ENCODE measurements at places on chromosomes 16 and 17. TPM values are rescaled to one million over a fixed set of nuclear protein-coding genes. Genes with fewer than 3 reads are reported as not detected.

DNA sequence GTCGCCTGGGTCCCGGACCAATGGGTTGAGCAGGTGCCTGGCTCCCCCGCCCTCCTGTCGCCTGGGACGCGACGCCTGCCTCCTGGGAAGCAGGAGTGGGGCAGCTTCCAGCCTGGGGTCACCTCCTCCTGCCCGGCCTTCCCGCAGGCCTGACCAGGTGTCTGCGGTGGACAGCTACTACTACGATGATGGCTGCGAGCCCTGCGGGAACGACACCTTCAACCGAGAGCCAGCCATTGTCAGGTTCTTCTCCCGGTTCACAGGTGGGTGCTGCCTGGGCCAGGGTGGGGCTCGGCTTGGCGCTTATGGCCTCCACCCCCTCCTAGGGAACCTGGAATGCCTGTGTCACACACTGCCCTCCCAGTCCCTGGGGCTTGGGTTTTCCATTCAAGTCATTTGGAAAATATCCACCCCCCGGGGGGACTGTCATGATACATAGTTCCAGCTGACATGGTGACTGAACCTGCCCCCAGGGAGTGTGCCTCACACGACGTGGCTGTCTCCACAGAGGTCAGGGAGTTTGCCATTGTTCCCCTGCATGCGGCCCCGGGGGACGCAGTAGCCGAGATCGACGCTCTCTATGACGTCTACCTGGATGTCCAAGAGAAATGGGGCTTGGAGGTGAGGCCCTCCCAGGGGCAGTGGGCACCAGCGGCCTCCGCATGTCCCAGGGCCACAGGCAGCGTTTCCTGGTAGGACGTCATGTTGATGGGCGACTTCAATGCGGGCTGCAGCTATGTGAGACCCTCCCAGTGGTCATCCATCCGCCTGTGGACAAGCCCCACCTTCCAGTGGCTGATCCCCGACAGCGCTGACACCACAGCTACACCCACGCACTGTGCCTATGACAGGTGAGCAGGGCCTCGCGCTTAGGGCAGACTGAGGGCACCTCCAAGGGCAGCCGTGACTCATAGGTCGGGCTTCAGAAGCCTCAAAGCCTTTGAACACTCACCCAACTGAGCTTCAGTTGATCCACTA, 2.3 kb downstream of the DNASE1 start:
- peak; percentile 30 for DNase-seq

DNA sequence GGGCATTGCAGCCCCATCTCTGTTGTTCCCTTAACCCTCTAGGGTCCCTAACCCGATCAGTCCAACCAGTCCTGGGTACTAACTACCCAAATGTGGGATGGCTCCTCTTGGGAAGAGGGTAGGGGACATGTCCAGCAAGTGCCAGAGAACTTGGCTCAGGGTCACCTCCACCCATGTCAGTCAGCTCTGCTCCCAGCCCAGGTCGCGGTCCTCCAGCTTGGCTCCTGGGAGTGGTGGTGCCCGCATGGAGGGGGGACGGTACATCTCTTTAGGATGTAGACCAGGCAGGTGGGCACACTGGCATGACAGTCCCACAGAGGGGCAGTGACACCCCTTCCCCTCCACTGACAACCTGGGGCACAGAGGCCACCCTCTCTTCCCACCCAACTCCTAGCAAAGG, 6.0 kb downstream of the TMUB2 start:
- DNase-seq: no peak

GRCh38 chr16:85546585-85547447, 66.3 kb upstream of the GSE1 start:
- DNase-seq: no peak

DNA sequence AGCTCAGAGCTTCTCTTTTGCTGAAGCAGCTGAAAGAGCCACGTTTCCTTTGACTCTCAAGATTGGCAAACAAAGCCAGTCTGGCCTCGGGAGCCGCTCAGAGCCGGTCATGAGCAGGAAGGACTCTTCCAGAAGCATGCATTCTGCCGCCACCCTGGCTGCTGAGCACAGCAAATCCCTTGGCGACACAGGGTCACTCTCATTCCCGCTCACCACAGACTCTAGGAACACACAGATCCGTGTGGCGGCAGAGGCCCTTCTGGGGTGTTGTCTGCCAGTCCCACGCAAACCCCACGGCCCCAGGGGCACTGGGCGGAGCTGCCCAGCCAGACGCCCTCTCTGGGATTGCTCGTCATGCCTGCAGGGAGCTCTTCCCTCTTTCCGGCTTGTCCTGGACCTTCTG, 157.0 kb downstream of the C16orf95 start:
- no peak for DNase-seq

- no peak for DNase-seq
These were observed 13.3 kb downstream of the NDUFAF8 start for GRCh38 chr17:81252326-81252986.

DNA sequence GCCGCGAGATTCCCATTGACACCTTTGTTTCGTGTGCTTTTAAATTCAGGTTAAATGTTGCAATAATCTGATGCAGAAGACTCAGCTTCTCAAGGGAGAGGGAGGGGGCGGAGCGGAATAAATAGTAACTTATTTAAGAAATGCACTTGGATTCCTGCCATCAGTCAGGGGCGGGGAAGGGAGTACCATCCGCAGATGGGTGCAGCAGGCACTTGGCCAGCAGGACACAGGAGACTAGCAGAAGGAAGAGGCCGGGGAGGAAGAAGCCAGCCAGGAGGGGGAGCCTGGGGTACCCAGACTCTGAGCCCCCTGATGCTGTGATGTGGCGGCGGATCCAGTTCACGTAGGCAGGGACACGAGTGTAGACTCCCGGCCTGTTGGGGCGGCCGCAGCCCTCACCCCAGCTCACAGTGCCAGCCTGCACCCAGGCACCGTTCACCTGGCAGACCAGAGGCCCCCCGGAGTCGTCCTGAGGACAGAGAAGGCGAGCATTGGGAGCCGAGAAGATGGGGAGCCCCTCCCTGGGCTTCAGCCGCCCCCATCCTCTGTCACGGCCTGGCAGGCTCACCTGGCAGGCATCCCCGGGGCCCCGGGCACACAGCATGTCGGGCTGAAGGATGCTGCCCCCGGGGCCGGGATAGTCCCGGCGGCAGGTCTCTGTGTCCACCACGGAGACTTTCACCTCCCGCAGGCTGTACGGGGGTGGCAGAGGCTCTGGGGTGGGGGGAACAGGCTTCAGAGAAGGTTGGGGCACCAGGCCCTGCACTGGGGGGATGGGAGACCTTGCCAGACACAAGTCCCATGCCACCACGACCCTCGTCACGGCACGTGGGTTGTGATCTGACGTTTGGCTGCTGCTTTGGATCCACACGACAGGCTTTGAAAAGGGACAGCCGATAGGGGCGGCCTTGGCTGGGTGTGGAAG, 3.2 kb downstream of the TPSG1 start:
- DNase-seq: no peak

DNA sequence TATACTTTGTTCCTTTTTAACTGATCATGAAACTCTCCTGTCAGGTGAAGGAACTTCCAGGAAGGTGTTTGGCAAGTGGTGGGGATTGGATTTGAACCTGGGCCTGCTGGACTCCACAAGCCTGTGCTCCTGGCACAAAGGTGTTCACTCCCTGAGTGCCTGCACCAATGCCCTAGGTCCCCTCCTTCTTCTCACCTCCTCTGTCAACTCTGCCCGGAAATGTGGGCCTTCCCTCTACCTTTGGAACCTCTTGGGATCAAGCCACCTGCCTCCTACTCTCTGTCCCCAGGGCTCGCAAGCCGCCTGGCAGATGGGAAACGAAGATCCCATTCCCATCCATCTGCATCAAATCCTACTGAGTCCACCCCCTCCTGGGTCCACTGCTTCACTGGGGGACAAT, 40.0 kb downstream of the RTN4RL1 start:
- DNase-seq: no peak

GRCh38 chr16:3158510-3159314, 23.9 kb downstream of the ZNF213 start:
- DNase-seq: peak; percentile 87

DNA sequence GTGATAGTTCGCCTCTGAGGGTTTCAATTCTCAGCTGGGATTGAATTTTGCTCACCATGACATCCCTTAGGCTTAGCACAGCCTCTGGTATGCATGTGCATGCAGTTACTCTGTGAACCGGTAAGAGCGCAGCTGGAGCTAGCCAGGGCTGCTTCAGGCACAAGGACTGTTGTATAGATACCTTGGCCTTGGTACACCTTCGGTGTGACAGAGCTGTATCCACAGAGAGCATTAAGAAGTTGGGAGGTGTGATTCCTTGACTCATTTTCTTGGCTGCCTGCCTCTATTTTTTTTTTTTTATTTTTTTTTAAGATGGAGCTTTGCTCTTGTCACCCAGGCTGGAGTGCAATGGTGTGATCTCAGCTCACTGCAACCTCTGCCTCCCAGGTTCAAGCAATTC, 2.2 kb upstream of the NUTF2 start:
- DNase-seq: no peak

DNA sequence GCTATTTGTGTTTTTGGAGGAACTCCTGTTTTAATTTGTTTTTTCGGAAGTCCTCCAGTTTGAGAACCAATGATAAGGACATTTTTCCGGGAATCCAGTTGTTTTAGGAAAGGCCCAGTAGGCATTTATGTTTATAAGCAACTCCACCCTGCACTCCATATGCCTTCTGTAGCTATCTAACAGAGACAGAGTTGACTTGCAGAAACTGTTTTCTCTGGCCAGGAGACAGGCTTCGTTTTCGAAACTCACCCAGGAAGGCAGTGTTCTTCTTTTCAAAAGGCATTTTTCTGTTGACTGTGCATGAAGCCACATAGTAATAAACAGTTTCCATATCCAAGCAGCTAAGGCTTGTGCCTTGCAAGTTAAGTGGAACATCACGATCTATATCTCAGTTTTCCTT, 587.1 kb downstream of the WWOX start:
- DNase-seq: no peak

- no peak for DNase-seq
These were observed 23.1 kb downstream of the TNFRSF13B start for GRCh38 chr17:16948587-16949376.

GRCh38 chr17:77315010-77315409, 174.2 kb downstream of the SEC14L1 start:
- no peak for DNase-seq

- DNase-seq: no peak
These were observed 83.4 kb upstream of the GSE1 start for GRCh38 chr16:85529489-85530369.

- no peak for DNase-seq
These were observed 46.0 kb downstream of the BEAN1 start for GRCh38 chr16:66473051-66473571.

DNA sequence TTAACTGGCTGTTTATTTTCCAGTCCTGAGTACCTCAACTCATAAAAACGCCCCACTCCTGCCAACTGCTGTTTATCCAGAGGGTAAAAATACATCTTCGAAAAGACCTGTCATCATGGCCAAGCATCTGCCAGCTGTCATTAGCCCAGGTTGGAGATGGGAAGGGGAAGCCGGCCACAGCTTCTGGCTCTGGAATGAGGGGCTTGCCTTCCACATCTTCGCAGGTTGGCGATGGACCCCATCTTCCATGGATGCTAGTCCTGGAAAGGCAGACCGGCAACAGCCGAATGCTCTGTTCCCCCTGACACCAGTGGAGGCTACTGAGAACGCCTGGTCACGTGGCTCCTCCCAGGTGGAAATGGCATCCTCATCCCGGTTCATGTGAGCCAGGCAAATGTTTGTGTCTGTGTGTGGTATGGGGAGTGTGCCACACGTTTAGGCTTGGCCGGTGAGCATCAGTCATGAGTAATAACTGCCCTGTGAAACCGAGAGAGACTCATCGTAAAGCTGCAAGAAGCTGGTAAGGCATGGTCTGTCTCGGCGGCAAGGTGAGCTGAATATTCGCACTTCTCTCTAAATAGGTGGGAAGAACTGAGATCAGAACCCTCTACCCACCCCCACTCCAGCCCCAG, 420 bp upstream of the KRTAP17-1 start:
- no peak for DNase-seq

DNA sequence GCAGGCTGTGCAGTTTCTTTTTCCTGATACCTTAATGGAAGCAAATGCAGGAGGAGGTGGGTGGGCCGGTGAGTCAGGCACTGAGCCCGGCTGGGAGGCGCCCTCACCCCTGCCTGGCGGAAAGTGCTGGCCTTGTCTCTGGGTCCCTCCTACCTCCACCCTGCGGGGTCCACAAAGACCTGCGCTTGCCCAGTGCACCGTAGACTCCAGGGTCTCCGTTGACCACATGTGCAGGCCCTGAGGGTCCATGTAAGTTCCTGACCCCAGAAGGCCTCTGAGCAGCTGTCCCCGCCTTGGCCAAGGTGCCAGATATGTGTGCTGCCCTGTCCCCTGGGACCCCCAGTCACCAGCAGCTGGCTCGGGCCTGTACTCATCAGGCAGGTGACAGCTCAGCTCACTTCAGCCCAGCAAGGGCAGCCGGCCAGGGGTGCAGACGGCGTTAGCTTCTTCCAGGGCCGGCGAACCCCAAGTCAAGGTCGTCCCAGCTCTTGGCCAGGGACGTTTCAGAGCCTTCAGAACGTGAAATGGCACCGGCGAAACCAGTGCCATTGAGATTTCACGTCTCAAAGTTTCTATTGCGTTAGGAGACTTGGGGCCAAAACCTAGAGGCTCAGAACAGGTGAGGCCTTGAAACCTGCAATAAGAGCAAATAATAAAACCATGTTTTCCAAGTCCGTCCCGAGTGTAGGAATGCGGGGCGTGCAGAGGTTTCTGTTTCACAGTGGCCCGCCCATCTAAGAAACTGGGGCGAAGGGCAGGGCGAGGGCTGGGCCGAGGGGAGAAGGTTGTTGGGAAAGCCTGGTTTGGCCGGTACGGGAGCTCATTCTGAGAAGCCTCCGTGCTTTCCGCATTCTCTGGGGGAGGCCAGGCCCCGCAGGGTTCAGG, 12.1 kb downstream of the METRNL start:
- DNase-seq: peak; percentile 77

GRCh38 chr16:55045756-55046460, 115.2 kb downstream of the IRX5 start:
- no peak for DNase-seq

DNA sequence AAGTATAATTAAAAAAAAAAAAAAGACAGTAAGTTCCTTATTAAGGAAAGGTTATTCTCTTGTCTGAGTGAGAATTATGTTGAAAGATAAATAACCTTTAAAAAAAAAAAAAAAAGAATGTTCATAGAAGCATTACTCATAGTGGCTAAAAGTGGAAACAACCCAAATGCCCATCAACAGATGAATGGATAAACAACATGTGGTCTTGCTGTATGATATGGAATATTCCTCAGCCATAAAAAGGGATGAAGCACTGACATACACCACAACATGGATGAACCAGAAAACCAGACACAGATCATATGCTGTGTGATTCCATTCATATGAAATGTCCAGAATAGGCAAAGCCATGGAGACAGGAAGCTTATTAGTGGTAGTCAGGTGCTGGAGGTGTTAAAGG, 9.2 kb upstream of the CCNF start:
- no peak for DNase-seq

Gene CLEC19A
- total RNA-seq: not detected

Gene EMC6
- 64.6 TPM for total RNA-seq
